Osteoblast (primary cell): ENCODE measurements at places on chromosomes 11 and 22. TPM values are rescaled to one million over a fixed set of nuclear protein-coding genes. Genes with fewer than 3 reads are reported as not detected.
A peak's percentile ranks its signal among the peaks of the same experiment; 100 is the strongest.

Gene MPEG1
- under 0.01 and 0.36 TPM in 2 replicates for total RNA-seq

GRCh38 chr22:21622919-21623647, 6.7 kb downstream of the YDJC start:
- H3K4me1 ChIP-seq = peaks cover 5% of the 10 kb centered on the region
- no peaks in the 10 kb centered on the region for H3K27me3 ChIP-seq
- peaks cover 26% of the 10 kb centered on the region for H3K36me3 ChIP-seq
- DNase-seq = no peak
- H3K4me3 ChIP-seq = no peak overlapping the region

- no peaks in the 10 kb centered on the region for H3K36me3 ChIP-seq
- no peak overlapping the region for H3K27ac ChIP-seq
- H3K4me3 ChIP-seq = no peak overlapping the region
- H3K27me3 ChIP-seq = peaks cover 11% of the 10 kb centered on the region
- no peaks in the 10 kb centered on the region for H3K4me1 ChIP-seq
These were observed 7.6 kb downstream of the IL17REL start for GRCh38 chr22:50004918-50005317.

DNA sequence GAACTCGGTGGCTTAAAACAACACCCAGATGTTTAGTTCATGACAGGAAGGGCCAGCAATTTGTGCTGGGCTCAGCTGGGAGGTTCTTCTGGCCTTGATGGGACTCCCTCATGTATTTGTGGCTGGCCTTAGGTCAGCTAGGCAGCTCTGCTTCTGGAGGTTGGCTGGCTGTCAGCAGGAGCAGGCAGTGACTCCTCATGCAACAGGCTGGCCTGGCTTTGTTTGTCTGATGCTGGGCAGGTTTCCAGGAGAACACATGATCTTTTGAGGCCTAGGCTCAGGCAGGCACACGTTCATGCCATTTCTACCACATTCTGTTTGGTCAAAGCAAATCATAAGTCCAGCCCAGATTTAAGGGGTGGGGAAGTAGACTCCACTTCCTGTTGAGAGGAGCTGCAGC, 571.2 kb downstream of the TBC1D22A start:
- no peak overlapping the region for H3K27ac ChIP-seq
- no peaks in the 10 kb centered on the region for H3K27me3 ChIP-seq
- H3K36me3 ChIP-seq = no peaks in the 10 kb centered on the region
- no peak overlapping the region for H3K4me3 ChIP-seq
- no peak for DNase-seq
- peaks cover 32% of the 10 kb centered on the region for H3K4me1 ChIP-seq

Gene APOBEC3F
- total RNA-seq = 3.5 and 5.1 TPM in 2 replicates

Gene PAX6
- total RNA-seq = under 0.01 and 0.36 TPM in 2 replicates

Gene SCN2B
- total RNA-seq = not detected in 2 replicates

GRCh38 chr11:66309475-66309874, 7.4 kb downstream of the CD248 start:
- no peak overlapping the region for H3K27ac ChIP-seq
- H3K4me3 ChIP-seq = no peak overlapping the region
- H3K27me3 ChIP-seq = peaks cover 3% of the 10 kb centered on the region
- peaks cover 14% of the 10 kb centered on the region for H3K4me1 ChIP-seq

- no peak overlapping the region for H3K27ac ChIP-seq
- DNase-seq = peak; percentile 90
- H3K27me3 ChIP-seq = no peaks in the 10 kb centered on the region
- no peak overlapping the region for H3K4me3 ChIP-seq
- H3K4me1 ChIP-seq = no peaks in the 10 kb centered on the region
These were observed 33.8 kb downstream of the SYT13 start for GRCh38 chr11:45252134-45252856.

Gene HEPN1
- under 0.01 TPM in 1 of 2 replicates, not detected in the other for total RNA-seq

- no peaks in the 10 kb centered on the region for H3K27me3 ChIP-seq
- peaks cover 14% of the 10 kb centered on the region for H3K4me1 ChIP-seq
- H3K27ac ChIP-seq = no peak overlapping the region
- H3K4me3 ChIP-seq = no peak overlapping the region
- H3K36me3 ChIP-seq = no peaks in the 10 kb centered on the region
These were observed 15.0 kb upstream of the PRR5 start for GRCh38 chr22:44686873-44687600.
